ENCODE measurements at places on chromosomes 11 and 22.

DNA sequence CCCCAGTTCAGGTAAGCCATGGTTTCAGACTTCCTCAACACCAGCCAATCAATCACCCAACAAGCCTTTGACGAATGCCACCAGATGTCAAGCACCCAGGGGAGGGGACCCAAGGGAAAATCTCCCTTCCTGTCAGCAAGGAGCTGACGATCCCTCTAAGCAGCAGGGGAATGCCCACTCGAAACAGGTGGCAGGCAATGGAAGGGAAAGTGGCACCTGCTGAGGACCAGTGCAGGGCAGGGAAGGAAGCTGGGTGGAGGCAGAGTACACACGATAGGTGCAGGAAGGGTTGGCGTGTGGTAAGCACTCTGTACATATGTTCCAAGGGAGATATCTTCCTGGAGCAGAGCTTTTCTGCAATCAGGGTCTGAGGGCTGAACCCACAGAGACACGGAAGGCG, 11.7 kb upstream of the CREB3L1 start:
- DNase-seq, result peak; percentile 44

- DNase-seq, result no peak
Measured at GRCh38 chr11:95585069-95585751, 204.4 kb downstream of the FAM76B start.

- DNase-seq, result no peak
Measured at GRCh38 chr22:16957781-16958180, 50.2 kb downstream of the GAB4 start.

DNA sequence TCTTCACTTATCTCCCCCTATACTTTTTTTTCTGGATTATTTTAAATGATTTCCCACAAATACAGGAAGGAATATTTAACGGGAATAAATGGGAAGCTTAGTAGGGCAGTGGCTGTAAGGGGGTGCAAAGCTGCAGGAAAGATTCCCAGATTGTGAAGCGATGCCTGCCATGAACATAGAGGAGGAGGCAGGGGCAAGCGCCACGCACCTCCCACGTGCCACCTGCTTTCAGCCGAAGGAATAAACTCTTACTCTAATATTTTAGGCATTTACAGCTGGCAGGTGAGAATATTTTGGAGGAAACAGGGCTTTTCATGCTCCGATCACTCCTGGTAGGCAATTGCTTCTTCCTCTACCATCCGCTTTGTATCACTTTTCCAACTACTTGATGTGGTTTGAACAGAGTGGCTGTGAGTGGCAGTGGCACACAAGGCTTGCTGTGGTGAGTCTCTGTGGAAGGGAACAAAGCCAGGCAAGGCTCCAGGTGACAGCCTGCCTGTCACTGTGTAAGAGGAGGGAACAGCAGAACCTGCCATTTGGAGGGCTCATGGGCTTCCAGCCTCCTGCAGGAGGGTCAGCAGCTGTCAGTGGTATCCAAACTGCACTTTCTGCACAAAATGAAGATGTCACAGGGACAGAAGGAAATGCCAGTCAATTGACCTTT, 54.5 kb upstream of the PLET1 start:
- no peak for DNase-seq

DNA sequence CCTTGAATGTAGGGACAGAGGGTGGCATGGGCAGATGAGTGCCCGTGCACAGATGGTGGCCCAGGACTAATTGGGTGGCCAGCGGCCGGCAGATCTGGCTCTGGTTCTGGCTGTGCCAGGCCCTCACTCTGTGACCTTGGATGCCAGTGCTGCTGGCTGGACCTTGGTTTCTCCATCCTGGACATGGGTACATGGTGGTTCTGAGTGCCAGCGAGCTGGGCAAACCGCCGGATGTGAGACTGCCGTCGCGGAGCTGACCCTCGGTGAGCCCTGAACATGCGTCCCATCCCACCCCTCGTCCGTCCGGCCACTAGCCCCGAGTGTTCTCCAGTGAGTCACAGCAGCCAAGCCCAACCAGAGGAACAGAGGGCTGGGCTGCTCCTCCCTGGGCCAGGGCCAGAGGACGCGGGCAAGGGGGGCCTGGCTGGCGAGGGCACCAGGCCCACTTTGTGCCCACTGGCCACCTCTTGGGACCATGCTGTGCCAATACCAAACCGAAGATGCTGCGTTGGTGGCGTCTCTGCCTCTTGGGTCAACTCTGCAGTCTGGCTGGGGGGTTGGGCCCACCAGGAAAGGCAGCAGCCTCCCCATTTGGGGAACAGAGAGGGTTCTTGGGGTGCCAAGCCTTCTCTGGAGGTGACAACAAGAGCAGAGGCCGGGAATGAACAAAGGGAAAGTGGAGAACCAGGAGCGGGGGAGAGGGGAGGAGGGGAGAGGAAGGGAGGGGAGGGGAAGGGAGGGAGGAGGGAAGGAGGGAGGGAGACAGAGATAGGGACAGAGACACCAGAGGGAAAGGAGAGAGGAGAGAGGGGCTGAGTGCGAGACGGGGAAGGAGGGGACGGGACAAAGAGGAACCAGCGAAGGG, 10.7 kb downstream of the LSP1 start:
- DNase-seq, result peak; percentile 84

DNA sequence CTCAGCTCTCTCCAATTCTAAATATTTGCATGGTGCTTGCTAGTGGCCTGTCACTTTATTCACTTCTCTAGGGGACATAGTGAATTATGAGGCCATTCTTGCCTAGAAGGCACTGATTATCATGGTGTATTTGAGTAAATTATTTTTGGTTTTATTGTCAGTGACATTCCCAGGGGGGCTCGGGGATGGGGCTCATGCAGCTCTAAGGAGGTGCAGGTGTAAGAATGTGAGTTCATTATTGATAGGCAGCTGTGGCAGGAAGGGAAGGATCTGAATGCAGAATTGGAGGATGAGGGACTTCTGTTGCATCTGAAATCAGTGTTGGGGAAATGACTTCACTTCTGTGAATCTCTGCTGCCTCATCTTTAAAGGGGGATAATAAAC, 53.7 kb upstream of the OR4B1 start:
- DNase-seq, result no peak

DNA sequence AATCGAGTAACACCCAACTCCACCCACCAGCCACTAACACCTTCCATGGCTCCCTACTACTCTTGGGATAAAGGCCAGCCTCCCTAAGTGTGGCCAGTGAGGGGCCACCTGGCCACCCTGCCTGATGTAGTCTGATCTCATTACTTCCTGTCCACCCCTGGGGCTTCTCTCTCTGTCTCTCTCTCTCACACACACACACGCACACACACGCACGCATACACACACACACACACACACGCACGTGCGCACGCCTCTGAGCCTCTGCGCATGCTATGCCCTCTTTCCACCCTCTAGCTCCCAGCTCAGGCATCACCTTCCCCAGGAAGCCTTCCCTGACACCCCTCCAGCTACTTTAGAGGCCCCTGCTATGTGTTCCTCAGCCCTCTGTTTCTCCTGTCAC, 3.9 kb downstream of the MFNG start:
- DNase-seq, result no peak

- DNase-seq, result no peak
Measured at GRCh38 chr11:1496761-1497095, 10.1 kb upstream of the MOB2 start.

GRCh38 chr22:47215851-47216250, 453.4 kb downstream of the TBC1D22A start:
- DNase-seq, result no peak

- DNase-seq, result peak; percentile 88
Measured at GRCh38 chr11:116162886-116163230, 609.9 kb downstream of the BUD13 start.

GRCh38 chr11:74205181-74205580, 34.1 kb downstream of the PPME1 start:
- no peak for DNase-seq

DNA sequence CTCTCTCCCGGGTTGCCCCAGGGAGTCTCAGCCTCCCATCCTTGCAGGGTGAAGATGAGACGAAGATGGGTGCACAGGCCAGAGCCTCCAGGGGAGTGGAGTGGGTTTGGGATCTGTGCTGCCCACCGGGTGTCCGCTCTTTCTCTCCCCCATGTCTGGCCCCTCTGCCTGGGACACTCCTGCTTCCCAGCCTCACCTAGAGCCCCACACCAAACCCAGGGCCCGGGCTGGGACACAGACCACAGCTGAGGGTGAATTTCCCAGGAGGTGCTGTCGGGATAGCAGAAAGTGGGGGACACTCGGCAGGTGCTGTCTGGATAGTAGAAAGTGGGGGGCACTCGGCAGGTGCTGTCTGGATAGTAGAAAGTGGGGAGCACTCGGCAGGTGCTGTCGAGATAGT, 25.0 kb upstream of the KRTAP5-7 start:
- no peak for DNase-seq

- DNase-seq, result no peak
Measured at GRCh38 chr11:99601179-99601578, 580.4 kb downstream of the CNTN5 start.

DNA sequence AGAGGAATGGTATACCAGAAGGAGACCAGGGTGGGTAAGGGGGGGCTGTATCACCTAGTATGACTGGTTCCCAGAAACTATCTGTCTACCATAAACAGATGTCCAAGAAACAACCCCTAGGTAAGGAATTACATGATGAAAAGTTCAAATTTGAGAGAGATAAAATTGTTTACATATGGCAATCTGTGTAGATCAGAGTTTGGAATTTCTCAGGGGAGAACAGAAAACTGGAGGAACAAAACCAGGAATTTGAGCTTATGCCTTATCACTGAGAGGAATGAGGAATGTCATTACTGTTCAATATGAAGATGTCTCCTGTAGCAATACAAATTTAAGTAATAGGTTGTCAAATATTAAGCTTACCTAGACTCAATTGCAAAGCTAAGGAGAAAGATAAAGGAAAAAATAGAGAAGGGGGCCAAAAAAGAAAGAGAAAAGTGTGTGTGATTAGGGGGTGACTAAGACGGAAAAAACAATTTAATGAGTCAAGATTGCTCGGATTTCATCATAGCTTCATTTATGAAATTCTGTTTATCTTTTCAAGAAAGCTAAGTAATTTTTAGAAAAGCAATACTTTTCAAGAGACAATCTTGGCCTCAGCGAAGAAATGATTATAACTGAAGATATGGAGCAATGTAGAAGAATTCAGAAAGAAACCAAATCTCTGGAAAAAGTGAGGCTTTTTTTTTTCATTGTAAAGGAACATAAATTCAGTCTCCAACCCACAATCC, 117.8 kb downstream of the APOL5 start:
- DNase-seq, result no peak
